Fibroblast of skin of left biceps (primary cell): ENCODE measurements at places on chromosomes 12 and 14.
A peak's percentile ranks its signal among the peaks of the same experiment; 100 is the strongest.

DNA sequence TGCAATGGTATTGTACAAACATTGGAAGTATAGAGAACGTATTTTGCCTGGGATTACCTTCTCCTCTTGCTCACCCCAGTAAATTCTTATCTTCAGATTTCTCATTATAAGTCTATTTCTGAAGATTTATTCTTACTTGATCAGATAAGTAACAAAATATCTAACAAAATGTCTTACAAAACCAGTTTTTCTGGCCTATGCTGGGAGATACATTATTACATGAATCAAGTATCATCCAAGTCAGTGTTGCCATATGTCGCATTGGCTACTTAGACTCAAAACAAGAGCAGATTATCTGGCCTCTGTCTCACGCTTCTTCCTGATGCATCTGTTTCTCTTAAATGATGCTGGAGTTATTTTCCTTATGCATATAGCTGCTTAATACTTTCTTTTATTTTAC is 408.5 kb downstream of the CCER1 start:
- DNase-seq = no peak

DNA sequence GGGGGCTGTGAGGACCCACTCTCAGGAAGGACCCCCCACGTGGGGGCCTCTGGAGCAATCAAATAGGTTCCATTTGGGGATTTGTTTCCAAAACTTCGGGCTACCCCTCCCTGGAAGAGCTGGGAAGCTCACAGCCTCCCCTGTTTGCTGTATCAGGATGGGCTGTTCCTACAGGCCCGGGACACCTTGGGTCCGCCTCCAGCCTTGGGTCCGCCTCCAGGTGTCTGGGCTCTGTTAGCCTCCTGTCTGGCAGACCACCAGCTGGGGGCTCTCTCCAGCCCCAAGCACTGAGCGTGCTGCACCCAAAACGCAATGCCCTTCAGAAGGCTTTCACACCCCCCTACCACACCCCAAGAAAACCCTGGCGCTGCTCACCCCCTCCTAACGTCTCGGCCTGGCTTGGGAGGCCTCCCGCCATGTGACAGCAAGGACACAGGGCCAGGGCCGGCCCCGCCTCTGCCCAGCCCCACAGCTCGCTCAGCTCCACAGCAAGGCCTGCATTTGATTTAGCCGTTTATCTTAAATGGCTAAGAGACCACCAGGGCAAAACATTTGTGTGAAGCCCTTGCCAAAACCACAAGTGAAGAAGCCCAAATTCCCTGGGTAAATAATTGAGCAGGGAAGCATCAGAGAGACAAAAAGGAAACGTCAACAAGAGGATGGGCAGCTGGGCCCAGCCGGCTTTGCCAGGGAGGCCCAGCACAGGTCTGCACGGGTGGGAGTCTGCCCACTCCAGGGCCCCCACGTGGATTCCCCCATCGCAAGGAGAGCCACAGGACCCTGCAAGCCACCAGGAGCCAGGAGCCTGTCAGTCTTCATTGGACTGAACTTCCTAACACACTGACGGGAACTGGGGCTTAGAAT is 39.9 kb downstream of the BCL11B start:
- DNase-seq = peak; percentile 79

DNA sequence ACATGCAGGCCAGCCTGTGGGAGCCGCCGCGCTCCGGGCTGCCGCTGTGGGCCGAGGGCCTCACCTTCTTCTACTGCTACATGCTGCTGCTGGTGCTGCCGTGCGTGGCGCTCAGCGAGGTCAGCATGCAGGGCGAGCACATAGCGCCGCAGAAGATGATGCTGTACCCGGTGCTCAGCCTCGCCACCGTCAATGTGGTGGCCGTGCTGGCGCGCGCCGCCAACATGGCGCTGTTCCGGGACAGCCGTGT is 2.9 kb downstream of the TMEM121 start:
- DNase-seq = no peak

- DNase-seq = no peak
Observed at GRCh38 chr12:89405626-89406345, 53.5 kb upstream of the DUSP6 start.

- DNase-seq = no peak
Observed at GRCh38 chr12:29692237-29692636, 91.5 kb downstream of the TMTC1 start.

DNA sequence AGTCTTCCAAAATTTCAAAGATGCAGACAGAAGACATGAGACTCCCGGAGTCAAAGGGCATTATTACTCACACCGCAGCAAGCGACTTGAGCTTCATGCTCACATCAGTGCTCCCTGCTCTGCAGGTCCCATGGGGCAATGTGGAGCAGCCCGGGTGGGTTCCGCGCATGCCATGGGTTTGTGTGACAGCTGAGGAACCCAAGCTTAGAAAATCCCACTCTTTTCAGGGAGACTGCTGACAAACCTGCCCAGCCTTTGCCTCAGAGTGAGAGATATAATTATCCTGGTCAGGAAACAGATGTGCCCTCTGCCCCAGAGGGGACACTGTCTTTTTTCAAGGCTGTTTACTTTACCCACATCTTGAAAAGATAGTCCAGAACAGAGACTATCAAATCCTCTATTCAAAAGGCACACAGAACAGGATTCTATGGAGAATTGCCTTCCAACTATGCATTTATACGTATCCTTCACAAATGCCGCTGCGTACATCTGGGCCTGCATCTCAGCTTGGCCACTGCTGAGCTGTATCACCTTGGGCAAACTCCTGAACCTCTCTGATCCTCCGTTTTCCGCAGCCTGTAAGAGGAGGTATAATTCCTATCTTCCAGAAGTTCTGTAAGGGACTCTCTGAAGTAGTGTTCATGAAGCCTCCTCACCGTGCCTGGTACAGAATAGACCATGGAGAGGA is 16.0 kb downstream of the C14orf132 start:
- DNase-seq = no peak

DNA sequence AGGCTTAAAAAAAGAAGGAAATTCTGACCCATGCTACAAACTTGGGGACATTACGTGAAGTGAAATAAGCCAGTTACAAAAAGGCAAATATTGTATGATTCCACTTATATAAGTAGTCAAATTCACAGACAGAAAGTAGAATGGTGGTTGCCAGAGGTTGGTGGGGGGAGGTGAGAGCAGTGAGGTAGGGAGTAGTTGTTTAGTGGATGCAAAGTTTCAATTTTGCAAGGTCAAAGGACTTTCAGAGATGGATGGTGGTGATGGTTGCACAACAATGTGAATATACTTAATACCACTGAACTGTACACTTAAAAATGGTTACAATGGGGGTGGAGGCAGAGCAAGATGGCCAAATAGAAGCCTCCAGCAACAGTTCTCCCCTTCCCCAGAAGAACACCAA is 86.2 kb upstream of the PLXNC1 start:
- DNase-seq = no peak
